T-helper 2 cell treated with Interferon-gamma antibody and Interleukin-4, amounts not matched to agents 5 μg/mL and 100 μg/mL, for 36 hours (primary cell): ENCODE measurements at places on chromosomes 3 and 15.

GRCh38 chr3:294096-294495 is 97.5 kb downstream of the CHL1 start:
- DNase-seq = no peak

DNA sequence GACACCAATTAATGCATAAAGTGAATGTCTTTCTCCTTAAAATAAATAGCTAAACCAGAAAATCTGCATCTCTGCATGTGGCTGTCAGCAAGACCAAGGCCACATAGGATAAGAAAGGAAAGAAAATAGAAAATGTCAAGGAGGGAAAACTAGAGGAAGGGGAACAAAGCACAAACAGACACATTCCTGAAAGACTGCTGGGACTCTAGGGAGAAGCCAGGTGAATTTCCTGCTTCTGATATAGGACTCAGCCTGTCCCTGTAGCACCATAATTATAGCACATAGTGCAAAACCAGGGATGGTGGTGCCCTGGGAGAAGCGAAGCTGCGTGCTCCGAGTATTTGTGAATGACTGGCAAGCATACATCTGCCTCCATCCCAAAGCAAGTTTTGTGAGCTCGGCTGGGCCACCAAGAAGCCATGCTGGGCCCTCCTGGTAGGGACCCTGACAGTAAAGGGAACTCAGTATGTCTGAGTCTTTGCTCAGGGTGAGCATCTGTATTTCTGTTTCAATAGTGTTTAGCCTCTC is 14.2 kb downstream of the FSTL1 start:
- no peak for DNase-seq

GRCh38 chr15:66063147-66063546 is 190.4 kb downstream of the MEGF11 start:
- DNase-seq = no peak

GRCh38 chr3:152317184-152317583 is 48.5 kb downstream of the MBNL1 start:
- no peak for DNase-seq

DNA sequence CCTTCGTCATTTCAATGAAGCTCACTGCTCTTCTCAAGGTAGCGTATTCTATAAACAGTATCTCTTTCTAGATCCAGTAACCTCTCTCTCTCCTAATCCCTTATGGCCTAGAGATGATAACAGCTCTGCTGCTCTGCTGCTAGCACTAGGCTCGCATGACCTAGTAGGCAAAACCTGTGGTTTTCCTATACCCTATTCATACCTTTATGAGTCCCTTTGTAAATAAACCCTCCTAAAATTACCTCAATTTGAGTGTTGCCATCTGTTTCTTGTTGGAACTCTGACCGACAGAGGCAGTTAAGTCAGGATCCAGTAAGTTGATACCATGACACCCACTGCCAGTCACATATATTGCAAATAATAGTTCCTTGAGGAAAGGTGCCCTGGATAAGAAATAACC is 7.3 kb downstream of the CCDC14 start:
- no peak for DNase-seq

DNA sequence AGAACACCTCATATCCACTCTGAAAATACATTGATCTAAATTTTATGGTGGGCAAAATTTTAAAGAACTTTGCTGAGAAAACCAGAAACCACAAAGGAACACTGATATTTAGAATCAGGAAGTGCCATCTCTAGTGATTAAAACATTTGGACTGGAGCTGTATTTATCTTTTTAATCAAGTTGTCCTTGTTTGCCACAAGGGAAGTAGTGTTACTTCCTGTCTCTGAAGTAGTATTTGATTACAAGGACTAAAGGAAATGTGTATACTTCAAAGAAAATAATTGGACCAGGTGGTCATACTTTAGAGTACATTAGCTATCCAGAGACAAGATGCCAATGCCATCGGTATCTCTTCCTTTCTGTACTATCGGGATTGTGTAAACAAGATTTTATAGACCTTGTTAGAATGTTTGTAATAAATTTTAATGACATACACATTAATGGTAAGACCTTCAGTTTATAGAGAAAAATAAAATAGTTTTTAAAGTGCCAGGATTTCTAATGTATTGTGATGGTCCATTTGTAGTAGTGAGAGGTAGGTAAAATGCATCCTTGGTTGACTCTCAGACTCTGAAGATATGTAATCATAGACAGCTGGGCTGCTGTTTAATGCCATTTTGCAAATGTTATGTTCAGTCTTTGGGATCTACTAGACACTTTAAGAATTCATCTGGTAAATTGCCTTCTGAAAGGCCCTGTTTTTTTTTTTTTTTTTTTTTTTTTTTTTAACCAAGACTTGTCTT is 131.9 kb downstream of the B3GALNT1 start:
- no peak for DNase-seq

DNA sequence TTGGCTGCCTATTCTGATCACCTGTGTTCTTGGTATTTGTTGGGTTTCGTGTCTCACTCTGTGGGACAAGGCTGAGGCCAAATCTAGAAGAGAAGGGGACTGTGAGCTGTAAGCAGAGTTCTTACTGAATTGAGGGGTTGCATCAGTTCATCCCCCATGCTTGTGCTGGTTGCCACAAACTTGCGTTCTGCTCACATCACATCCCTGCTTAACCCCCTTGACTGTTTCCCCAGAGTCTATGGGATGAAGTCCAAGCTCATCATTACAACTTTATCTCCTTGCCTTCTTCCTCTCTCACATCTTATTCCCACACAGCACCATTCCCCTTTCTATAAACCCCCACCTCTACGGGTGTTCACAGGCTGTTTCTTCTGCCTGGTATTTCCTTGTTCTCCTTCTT is 143.8 kb upstream of the ABHD17C start:
- DNase-seq = no peak

DNA sequence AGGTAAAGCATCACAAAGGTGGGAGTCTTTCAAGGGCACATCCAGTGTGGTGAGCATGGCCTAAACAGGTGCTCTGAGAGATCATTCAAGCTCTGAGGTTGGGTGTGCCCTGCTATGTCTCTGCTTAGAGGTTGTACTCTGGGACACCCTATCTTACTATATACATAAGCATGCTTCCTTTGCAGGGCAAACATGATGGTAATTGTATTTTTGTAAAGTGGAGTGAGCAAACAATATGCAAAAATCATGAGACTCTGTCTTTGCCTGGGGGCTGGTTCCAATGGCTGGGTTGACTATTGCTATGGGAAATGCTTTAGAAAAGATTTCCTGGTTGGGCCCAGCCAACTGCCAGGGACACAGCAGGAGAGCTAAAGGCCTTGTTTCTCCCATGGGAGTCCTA is 315.1 kb upstream of the TLE3 start:
- no peak for DNase-seq

GRCh38 chr3:188889054-188889491 is 282.7 kb upstream of the TPRG1 start:
- DNase-seq = no peak

DNA sequence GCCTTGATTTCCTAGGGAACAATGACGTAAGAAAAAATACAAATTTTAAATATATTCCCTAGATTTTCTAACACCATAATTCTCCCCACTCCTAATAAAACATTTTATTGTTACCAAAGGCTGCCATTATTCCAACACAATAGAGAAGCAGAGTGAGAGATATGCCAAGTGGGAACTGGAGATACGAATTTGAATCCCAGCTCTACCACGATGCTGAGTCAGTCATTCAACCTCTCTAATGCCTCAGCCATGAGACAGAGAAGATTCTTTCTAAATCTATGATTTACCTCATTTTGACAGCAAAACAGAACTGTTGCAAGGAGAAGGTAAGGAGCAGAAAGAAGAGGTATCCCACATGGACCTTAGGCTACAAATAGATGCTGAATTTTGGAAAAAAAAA is 112.5 kb downstream of the IGF2BP2 start:
- no peak for DNase-seq

DNA sequence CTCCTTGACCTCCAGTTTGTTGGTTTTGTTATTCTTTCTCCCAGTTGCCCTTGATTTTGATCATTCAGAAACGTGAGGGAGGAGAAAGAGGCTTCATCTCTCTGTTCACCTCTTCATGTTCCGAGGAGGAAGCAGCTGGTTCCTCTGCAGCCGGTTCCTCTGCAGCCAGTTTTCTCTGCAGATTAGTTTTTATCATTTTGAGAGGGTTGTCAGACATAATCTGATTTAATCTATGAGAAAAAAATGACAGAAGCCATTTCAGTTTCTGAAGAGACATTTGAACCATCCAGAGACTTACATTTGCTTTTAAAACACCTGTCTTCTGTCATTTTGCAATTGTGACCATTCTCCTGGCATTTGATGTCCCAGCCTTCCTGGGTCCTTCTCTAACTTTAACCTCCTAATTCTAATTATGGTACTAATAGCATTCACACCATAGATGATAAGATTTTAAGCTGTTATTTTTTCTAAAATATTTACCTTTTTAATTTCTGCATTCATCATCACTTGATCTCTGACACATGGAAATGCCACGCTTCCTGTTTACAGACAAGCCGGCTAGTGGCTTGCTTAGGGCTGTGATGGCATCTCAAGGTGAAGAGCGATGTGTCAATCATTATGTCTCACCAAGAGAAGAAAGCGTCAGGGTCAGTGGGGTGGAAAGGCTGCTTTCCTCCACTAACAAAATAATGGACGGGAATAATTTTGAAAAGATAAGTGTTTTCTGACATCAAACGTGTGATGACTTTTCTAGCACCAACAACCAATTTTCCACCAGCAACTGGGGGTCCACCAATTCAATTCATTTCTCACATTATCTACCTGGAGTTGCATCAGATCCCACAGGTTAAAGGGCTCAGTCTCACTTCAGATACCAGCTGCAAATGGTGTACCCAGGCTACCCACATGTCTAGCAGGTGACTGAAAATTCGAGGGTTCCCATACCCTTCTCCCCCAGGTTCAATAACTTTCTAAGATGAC is 76.4 kb downstream of the CHRNA7 start:
- DNase-seq = no peak

DNA sequence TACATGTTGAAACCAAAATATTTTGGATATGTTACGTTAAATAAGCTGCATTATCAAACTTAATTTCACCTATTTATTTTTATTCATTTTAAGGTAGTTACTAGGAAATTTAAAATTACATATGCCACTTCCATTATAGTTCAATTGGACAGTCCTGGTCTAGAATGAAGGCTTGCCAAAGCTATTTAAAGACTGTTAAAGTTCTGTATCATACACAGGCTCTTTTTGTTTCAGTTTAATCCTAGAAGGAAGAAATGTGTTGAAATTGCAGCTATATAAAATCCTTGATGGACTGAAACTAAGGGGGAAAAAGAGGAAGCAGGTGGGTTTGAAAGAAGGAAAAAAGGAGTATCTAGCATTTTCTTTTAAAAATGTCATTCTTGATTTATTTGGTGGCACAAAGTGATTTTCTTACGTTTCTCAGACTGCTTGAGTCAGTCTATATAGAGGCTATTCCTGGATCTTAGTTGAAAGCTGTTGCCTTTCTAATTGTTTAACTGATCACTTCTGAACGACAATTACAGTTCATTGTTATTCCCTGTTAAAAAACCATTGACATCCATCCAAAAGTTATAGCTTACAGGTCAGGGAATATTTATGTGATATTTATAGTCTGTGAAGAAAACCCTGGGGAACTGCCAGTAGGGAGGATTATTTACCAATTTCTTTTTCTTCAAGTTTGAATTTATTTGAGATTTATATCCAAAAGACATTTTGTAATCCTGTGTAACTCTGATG is 195.0 kb downstream of the RORA start:
- DNase-seq = no peak

DNA sequence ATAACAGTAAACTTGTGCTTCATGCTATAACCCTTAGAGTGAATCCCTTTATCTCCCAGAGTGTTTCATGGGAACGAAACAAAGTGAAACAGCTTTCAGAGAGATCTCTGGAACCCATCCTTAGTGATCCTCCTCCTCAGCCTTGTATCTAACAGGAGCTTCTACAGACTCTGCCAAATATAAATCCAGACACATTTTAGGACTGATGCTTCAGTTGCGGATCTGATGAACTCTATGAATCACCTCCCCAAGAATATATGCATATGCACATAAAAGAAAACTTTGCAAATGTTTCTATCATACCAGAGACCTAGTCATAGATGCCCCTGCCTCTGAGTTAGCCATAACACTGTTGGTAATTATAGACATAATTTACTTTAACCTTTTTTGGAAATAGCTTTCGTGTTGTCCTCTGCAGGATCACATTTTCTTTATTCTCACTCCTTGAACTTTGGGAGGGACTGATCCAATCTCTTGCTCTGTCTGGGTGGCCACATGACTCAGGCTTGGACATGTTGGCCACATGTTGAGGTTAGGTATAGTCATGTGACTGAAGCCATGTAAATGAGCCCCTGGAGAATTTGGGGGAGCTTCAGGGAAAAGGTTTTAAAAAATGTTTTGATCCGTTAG is 306.4 kb upstream of the CNTN3 start:
- no peak for DNase-seq

GRCh38 chr3:128235207-128235926 is 82.1 kb downstream of the EEFSEC start:
- DNase-seq = no peak

DNA sequence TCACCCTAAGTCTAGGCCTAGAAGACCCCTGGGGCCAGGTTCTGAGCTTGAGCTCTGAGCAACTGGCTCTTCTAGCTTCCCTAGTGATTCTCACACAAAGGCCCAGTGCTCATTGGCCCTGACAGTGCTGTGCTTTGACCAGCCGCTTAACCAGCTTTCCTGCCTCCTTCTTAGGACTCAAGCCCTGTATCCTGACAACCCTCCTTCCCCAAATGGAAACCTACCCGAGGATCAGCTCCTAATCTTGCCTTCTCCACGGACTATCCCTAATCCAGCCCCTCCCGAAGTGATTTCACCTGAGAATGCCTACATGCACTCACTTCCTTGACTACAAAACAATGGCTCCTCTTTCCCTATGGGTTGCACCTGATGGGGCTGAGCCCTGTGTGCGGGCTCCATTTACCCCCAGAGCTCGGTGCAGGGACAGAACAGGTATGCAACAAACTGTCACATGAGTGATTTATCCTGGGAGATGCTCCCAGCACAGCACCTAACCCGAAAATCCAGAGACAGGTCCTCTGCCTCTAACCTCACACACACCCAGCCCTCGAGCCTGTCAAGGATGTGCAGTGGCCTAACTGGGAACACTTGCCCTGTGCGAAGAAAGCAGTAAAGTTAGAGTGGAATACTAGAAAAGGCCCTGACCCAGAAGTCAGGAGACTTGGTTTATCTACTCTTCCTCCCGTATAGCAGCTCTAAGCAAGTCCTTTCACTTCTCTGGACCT is 2.3 kb downstream of the MEGF11 start:
- no peak for DNase-seq

DNA sequence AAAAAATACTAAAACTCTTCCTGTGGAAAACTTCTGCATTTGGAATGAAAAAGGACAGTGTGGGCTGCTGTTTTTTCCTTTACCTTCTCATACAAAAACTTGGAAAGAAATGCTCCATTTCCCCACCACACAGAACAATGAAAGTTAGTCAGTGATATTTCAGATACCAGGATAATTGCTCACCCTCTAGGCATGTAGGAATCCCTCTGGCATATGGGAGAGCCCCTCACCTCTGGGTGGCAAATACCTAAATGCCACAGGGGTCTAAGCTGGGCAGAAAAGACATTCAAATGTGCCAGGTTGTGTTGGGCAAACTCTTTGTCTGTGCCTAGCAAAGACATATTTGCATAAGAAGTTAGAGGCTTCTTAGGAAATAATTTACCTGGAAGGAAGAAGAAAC is 560.3 kb upstream of the NR2F2 start:
- no peak for DNase-seq

- no peak for DNase-seq
Observed at GRCh38 chr15:71409541-71409940, 294.3 kb downstream of the THSD4 start.

GRCh38 chr3:100029052-100029451 is 85.2 kb downstream of the FILIP1L start:
- no peak for DNase-seq
